ENCODE measurements at places on chromosomes 1 and 21.

DNA sequence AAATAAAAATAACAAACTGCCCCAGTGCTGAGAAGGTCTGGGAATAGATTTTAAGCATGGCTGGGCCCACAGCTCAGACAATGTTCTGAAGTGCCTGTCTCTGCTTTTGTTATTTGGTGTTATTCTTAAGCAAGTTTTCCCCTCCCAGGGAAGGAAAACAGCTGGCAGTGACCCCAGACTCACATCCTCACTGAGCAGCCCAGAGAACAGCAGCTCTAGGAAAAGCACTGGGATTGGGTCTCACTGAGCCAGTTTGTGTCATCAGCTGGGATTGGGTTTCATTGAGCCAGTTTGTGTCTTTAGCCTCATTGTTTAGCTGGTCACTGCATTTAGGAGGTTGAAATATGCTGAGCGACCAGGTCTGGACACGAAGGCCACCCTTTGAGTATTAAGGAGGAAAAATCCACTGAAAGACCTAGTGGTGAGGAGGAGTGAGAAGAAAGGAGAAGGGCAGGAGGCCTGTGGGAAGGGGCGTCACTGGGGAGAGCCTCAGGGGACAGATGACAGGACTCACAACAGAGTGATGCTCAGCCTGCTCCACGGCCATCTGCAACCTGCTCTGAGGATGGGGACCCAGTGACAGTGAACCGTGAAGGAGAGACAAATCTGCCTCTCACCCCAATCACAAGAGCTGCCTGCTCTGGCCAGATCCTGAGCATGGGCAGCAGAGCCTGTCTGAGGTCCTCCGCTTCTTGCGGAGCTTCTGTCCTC, 103.8 kb downstream of the TOMM20 start:
- no peak for DNase-seq

DNA sequence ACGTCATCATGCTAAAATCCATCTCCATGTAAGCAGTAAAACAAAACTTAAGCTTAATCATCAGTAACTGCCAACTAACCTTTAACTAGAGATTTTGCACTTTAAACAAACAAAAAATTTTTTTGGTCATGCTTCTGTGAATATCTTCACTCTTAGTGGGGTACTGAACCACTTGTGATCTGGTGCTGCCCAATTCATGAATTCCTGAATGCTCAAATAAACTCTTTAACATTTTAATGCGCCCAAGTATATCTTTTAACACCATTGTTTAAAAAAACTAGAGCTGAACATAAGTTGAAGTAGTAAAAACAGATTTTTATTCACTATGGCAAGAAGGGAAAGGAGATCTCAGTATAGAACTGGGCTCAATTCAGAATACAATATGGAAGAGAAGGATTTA, 196.9 kb upstream of the USP24 start:
- no peak for DNase-seq

GRCh38 chr1:190277107-190277506, 200.6 kb downstream of the BRINP3 start:
- no peak for DNase-seq

- peak; percentile 56 for DNase-seq
These were observed 44.9 kb upstream of the PCBP3 start for GRCh38 chr21:45598666-45599065.
